ENCODE measurements at places on chromosomes 2 and 18. TPM values are rescaled to one million over a fixed set of nuclear protein-coding genes. Genes with fewer than 3 reads are reported as not detected.

Gene OTOS
- total RNA-seq: not detected

Gene SCN1A
- 0.62 TPM for total RNA-seq

Gene PAX8
- total RNA-seq: 3.9 TPM

Gene ICA1L
- 17.8 TPM for total RNA-seq

Gene ACKR3
- total RNA-seq: 18.8 TPM

Gene UBE2E3
- total RNA-seq: 146 TPM

Gene MC2R
- total RNA-seq: not detected

Gene TMEFF2
- total RNA-seq: 2.0 TPM

Gene CYTIP
- 0.14 TPM for total RNA-seq

DNA sequence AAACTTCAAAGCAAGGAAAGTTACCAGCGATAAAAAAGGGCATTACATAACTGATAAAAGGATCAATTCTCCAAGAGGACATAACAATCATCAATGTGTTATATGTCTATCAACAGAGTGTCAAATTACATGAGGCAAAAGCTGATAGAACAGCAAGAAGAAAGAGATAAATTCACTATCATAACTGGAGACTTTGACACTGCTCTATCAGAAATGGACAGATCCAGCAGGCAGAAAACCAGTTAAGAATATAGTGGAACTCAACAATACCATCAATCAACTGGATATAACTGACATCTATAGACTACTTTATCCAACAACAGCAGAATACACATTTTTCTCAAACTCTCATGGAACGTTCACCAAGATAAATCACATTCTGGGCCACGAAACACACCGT is 65.0 kb downstream of the ROCK2 start:
- DNase-seq: no peak

GRCh38 chr18:5998907-5999306 is 103.6 kb upstream of the TMEM200C start:
- no peak for DNase-seq

DNA sequence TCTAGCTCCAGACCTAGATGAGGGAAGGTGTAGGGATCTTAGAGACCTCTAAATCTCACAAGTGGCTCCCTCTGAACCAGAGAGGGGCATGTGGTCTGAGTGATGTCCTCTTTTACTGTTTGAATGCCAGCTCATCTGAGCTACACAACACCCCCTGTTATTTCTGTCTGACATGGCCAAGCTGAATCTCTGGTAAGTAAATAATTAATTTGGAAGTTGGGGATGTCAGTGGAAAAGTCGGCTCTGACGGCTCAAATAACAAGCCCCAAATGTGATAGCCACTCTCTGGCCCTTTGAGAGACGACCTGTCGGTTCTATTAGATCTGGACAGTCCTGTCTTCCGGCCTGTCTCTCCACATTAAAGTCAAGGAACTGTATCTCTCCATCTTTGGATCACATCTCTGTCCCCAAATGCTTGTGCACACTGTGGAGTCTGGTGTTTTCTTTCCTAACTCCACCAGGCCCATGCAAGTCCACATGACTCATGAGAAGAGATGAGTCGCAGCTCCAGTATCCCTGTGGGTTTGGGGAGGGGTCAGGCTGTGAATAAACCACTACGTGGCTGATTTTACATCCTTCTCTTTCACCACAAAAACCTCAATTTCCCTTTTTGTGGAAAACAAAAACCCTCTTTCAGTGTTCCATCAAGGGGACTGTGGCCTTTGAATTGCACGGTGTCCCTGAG is 52.5 kb downstream of the SETBP1 start:
- no peak for DNase-seq

DNA sequence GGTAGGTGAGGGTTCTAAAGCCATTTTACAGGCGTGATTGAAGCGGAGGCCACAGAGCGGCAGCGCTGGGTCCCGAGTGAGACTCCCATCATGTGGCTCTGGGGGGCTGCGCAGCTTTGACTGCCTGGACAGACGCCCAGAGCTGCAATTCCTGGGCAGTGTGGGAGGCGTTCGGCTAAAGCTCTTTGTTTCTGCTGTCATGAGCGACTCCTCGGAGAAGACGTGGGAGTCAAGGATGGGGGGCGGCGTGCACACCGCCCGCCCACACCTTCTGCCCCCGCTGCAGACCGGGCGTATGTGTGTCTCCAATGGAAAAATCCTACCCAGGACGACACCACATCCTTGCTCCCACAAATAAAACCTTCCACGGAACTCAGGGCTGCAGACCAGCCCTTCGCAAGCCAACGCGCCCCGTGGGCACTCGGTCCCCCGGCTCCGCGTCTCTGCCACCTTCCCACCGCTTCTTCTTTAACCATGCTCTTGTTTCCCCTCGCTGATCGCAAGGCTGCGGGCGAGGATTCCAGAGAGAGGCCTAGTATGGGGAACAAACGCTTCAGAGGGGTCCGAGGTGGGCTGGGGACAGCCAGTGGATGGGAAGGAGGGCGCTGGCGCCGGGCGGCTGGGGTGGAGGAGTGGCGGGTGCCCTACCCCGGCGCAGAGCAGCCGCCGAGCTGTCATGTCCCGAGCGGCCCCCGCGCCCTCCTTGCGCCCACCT is 680 bp upstream of the LBH start:
- DNase-seq: peak; percentile 15

DNA sequence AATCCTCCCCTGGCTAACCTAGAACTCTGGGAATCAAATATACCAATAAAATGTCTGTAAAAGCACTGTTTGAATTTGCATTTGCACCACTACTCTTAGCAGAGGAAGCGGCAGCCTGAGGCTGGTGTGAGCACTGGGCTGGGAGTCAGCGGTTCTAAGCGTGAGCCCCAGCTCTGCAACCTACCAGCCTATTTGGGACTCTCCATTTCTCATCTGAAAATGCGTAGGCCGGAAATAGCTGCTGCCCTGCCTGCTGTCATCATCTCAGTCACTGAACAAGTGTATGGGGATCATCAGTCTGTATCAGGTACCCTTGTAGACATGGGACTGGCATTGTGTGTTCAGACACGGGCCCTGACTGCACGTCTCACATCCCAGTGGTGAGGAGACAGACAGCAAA is 194.3 kb downstream of the ANKRD30B start:
- no peak for DNase-seq

GRCh38 chr18:8994603-8995002 is 107.9 kb upstream of the NDUFV2 start:
- DNase-seq: no peak

- no peak for DNase-seq
These were observed 262.9 kb downstream of the C1D start for GRCh38 chr2:67799886-67800285.

DNA sequence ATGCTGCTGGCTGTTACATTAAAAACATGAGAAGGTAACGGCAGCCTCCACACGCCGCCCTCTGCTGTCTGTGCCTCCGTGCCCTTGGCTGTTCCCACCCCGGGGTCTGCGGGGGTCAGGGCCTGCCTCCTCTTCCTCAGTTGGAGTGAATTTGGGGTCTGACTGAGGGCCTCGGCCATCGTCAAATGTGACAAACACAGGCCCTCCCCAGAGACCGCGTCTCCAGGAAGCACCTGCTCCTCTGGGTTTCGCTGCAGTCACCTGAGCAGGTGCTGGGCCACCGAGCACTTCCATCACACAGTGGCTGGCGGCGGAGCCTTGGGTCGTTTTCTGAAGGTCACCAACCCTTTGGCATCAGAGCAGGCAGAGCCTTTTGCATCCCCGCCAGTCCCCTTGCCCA is 70.9 kb downstream of the NFATC1 start:
- DNase-seq: no peak

- no peak for DNase-seq
These were observed 22.6 kb upstream of the ITGA6 start for GRCh38 chr2:172404824-172405223.

DNA sequence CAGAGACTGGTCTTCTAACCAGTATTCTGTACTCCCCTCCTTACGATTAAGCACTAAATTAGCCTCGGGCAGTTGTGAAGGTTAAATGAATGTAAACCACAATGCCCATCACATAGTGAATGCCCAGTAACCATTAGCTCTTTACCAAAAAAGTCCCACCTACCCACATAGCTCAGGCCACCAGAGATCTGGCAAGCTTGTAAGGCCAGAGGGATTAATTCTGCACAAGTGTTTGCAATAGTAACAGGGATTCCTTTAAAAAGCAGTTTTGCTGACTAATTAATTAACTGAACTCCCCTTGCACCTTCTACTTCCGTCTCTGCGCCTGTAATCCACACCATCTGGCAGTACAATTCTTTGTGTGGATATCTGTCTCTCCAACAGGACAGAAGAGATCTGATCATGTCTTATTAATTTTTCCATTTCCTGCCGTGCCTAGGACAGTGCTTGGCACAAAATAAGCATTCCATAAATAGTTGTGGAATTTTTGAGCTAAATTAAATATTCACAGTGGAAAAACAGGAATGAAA is 36.2 kb upstream of the IGFBP2 start:
- no peak for DNase-seq

DNA sequence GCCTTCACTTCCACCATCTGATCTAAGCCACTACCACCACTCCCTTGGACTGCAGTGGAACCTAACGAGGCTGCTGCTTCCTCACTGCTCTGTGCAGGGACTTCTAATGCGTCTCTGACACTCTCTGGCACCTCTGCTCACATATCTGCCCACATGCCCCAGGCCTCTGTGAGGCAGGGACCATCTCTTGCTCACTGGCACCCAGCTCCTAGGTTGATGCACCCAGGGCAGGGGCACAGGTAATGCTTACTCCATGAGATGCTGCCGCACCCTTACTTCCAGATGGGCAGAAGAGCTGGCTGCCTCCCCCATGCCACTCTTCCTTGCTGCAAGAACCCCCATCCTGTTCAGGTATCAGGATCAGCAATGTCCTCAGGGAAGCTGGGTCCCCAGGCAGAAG is 294.0 kb upstream of the HS6ST1 start:
- no peak for DNase-seq
